ENCODE measurements at places on chromosomes 13 and 19.

DNA sequence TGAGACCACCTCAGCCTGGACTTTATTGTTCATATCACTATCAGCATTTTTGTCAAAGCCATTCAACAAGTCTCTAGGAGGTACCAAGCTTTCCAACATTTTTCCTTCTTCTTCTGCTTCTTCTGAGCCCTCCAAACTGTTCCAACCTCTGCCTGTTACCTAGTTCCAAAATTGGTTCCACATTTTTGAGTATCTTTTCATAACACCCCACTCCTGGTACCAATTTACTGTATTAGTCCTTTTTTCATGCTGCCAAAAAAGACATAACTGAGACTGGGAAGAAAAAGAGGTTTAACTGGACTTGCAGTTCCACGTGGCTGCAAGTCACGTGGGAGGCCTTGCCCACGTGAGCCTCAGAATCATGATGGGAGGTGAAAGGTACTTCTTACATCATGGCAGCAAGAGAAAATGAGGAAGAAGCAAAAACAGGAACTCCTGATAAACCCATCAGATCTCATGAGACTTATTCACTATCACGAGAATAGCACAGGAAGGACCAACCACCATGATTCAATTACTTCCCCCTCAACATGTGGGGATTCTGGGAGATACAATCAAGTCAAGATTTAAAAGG is 215.1 kb downstream of the PCDH17 start:
- DNase-seq = no peak

DNA sequence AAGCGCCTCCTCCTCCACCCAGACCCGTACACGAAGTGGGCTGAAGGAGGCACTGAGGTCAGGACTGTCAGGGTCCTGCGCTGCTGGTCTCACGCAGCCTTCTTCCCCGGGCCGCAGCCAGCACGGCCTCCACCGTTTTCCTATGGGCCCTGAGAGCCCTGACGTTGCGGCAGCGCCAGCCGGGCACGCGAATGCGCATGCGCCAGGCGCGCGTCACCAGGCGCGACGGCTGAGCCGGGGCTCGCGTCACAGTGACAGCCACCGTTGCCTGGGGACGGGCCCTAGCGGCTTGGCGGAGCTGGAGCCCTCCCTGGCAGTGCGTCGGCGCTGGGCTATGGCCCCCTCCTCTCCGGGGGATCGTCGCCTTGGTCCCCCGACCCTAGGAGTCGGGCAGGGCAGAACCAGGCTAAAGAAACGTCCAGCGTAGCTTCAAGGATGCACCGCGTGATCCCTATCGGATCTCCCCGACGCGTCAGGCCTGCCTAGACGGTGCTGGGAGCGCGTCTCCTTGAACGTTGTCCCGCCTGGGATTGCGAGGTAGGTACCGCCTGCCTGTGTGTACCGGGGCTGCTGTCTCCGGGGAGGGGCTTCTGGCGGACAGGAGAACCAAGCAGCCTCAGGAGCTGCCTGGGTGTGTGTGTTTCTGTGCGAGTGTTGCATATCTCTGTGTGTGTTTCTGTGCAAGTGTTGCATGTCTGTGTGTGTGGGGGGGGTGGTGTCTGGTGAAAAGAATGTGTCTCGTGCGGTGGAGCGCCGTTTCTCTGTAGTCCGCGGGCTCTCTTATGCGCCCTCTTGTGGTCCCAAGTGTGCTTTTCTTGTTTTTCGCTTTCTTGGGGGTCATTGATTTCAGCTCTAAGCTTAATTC is 43.2 kb downstream of the ZNF571 start:
- peak; percentile 27 for DNase-seq

GRCh38 chr13:98041081-98041820 is 87.8 kb downstream of the IPO5 start:
- DNase-seq = no peak

- DNase-seq = no peak
Measured at GRCh38 chr19:19489804-19490204, 25.5 kb downstream of the TSSK6 start.

DNA sequence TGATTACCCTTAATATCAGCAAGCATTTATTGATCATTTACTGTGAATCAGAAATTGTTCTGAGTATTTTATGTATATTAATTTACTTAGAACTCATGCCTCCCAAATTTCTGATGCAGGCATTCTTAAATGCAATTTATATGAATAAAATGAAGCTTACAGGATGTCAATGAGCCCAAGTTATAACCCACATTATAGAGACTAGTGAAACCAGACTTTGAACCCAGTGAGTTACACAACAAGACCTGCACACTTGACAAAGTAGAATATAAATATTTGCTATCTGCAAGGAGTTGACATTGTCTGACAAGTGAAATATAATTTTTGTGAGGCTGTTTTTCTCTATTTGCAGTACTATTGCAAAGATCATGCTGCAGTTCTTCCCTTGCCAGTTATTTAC is 656.0 kb downstream of the GPC5 start:
- no peak for DNase-seq

GRCh38 chr13:76890021-76890420 is 3.8 kb upstream of the KCTD12 start:
- DNase-seq = no peak

DNA sequence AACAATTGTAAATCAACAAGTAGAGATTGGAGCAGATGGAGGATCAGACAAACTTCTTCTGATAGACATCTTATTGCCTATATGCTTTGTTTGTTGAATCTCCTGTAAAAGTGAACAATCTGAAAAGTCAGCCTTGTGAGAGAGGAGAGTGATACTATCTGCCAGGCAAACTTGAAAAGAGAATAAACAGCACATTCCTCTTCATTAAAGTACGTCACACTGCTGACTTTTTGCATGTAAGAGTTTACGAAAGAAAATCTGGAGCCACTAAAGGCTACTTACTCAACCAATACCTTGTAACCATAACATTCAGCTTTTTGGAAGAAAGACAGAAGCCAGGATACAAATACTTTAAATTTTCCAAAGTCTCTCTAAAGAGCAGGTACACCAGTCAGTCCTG is 42.5 kb downstream of the EDNRB start:
- DNase-seq = no peak

- no peak for DNase-seq
Measured at GRCh38 chr13:43720780-43721397, 65.9 kb downstream of the ENOX1 start.

- no peak for DNase-seq
Measured at GRCh38 chr19:5621311-5621944, 1.1 kb downstream of the SAFB2 start.

- no peak for DNase-seq
Measured at GRCh38 chr19:42532891-42533290, 4.6 kb upstream of the CEACAM1 start.

All from activated CD8-positive, alpha-beta memory T cell treated with anti-CD3 and anti-CD28 coated beads for 1 hour (primary cell).